Activated T-helper 1 cell treated with anti-CD3 and anti-CD28 coated beads, Interleukin-12 subunit alpha, Interleukin-12 subunit beta, Interleukin-2, Interleukin-4 antibody, amounts not matched to agents 30 ng/mL and 10 ng/mL and 1 ng/mL, durations not matched to agents 14 hours and 24 hours and 36 hours (primary cell): ENCODE measurements at places on chromosomes 16 and 17. TPM values are rescaled to one million over a fixed set of nuclear protein-coding genes. Genes with fewer than 3 reads are reported as not detected.

GRCh38 chr16:50252082-50252611 lies 14.2 kb upstream of the ADCY7 start:
- no peak for DNase-seq
- H3K27ac ChIP-seq: no peak overlapping the region
- H3K27me3 ChIP-seq: peaks cover 20% of the 10 kb centered on the region
- no peaks in the 10 kb centered on the region for H3K36me3 ChIP-seq
- H3K4me1 ChIP-seq: peaks cover 4% of the 10 kb centered on the region

The TBC1D3G gene
- not detected in 2 replicates for total RNA-seq

DNA sequence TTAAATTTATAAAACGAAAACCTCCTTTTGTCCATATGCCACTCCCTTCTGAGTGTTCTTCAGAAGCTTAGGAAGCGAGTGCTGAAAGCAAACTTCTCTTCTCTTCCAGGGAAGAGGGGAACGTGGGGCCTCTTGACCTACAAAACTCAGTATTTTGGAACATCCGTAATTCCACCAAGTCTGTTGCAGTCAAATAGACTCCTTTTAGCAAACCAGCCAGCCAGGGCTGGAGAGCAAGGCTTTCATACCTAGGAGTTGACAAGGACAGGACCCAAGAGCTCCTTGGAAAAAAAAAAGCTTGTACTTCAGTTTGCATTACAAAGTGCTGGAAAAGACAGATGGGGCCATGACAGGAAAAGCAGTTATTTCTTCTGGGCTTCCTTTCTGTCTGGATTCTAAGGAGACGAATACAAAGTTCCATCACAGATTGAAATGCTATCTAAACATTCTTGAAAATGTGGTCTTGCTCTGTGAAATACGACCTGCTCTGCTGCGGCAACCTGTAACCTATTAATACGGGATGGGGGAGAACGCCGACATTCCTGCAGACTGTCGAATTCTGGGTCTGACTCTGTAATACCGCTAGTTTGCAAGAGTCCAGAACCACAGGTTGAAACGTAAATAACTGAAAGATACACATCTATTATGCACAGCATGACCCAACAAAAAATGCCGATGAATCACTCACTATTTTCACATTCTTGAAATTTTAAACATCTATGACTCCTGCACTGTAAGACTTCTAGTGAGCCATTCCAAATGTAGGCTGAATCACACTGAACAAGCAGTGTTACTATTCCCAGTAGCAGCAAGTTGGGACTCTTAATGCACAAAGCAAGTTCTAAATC lies 20.6 kb downstream of the VPS53 start:
- H3K27me3 ChIP-seq: no peaks in the 10 kb centered on the region
- peaks cover 29% of the 10 kb centered on the region for H3K36me3 ChIP-seq
- no peak for DNase-seq
- H3K27ac ChIP-seq: peak overlapping the region; percentile 34

- no peak overlapping the region for H3K4me3 ChIP-seq
- DNase-seq: no peak
- no peak overlapping the region for H3K27ac ChIP-seq
- peaks cover 59% of the 10 kb centered on the region for H3K4me1 ChIP-seq
- peaks cover 2% of the 10 kb centered on the region for H3K36me3 ChIP-seq
These were observed 3.9 kb downstream of the GAN start for GRCh38 chr16:81318711-81319110.

- H3K4me1 ChIP-seq: no peaks in the 10 kb centered on the region
- H3K36me3 ChIP-seq: no peaks in the 10 kb centered on the region
- H3K4me3 ChIP-seq: no peak overlapping the region
- H3K27me3 ChIP-seq: peaks cover 9% of the 10 kb centered on the region
- no peak for DNase-seq
These were observed 1.1 kb downstream of the G6PC1 start for GRCh38 chr17:42901535-42902229.

DNA sequence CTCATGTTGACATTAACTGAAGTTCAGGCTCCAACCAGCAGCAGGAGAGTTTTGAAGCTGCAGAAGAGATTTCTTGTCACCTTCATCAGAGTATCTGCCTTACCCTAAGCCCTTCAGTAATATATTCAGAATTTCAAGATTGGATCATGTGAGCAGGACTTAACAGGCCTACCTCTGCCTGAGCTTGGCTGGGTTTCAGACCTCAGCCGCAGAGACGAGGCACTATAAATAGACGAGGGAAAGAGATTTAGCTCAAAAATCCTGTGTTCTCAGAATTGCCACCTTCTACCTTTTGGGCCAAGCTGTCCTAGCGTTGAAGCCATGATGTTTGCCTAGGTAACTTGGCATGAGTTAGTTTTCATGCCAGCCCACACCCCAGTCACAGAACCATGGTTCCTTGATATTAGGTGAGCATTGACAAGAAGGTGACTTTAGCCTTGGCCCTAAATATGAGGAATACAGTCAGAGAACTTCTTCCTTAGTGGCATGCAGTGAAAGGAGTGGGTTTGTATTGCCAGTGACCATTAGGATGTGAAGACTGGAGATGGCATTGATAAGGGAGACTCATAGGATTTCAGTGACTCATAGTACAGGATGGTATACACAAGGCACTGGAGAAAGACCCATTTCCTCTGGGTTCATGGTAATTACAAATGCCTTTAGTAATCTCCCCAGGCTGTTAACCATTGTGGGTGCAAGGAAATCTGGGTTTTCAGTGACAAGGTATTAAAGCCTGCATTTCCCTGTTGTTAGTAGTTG lies 224.3 kb downstream of the MSI2 start:
- no peaks in the 10 kb centered on the region for H3K27me3 ChIP-seq
- peaks cover 30% of the 10 kb centered on the region for H3K36me3 ChIP-seq
- no peak overlapping the region for H3K4me3 ChIP-seq
- DNase-seq: no peak
- H3K27ac ChIP-seq: peak overlapping the region; percentile 51

DNA sequence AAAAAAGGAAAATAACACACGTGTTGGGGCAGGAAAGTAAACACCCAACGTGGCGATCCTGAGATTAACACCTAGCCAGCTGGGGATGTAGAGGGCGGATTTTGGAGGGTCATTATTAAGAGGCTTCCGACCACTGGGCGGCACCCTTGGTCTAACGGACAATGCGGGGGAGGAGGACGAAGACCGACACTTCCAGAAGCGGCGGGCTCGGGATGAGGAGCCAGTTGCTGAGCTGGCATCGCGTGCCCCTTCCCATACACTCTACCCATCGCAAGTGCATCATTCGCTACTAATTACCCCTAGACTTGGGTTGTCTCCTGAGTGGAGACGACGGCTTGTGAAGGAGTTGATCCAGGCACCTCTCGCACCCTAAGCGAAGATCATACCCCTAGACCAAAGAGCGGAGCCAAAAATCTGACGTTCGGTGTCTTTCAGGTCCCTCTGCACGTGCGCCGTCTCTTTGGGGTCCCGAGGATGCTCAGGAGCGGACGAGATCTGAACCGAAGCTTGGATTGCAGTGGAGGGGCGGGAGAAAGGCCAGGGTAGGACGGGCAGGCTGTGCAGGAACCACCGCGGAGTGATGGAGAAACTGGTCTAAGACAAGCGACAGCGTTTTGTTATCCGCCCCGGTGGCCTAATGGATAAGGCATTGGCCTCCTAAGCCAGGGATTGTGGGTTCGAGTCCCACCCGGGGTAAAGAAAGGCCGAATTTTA lies 17.6 kb downstream of the ZNF213 start:
- H3K4me3 ChIP-seq: peak overlapping the region; percentile 82
- peaks cover 8% of the 10 kb centered on the region for H3K27me3 ChIP-seq
- H3K27ac ChIP-seq: peak overlapping the region; percentile 93
- H3K36me3 ChIP-seq: no peaks in the 10 kb centered on the region
- peak; percentile 77 for DNase-seq

DNA sequence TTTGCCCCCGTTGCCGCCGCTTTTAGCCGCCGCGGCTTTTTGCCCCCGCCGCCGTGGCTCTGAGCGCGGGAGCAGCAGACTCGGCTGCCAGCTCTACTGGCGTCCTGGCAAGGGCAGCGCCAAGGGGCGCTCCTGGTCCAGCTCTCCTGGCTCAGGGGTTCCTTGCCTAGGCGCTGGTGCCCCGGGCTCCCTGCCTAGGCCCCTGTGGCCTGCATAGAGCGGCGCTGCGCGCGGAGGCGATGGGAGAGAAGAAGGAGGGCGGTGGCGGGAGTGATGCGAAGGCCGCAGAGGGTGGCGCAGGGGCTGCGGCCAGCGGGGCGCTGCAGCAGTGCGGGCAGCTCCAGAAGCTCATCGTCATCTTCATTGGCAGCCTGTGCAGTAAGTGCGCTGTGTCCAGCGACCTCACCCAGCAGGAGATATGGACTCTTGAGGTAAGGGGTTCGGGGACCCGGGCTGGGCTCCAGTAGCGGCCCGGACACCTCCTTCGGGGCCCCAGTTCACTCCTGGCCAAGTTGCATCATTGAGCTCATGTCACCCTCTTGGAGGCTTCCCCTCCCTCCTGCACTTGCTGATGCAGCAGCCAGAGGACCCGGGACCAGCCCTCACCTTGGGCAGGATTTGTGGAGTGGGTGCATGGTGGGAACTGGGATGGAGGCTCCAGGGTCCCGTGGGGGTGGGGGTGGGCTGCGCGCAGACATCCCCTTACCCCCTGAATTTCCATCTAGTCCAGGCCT lies 1344.4 kb downstream of the TP53TG3F start:
- H3K27me3 ChIP-seq: no peaks in the 10 kb centered on the region
- no peak overlapping the region for H3K4me3 ChIP-seq
- H3K27ac ChIP-seq: no peak overlapping the region
- no peaks in the 10 kb centered on the region for H3K36me3 ChIP-seq

The KRTAP3-1 gene
- not detected in 2 replicates for total RNA-seq

DNA sequence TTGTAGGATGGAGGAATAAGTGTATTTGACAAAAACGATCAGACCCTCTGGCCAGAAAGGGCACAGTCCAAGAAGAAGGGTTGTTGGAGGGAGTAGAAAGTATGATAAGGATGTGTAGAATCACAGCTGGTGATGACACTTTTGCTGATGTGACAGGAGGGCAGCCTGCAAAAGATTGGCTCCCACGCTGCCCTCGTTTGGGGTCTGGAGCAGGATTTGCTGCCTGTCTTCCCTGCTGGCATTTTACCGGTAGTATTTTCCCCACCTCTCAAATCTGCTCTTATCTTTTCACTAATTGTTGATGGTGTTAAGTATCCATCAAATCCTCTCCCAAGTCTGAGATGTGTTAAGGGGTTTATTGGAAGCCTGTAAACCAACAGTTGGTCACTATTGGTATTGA lies 208.8 kb downstream of the CCDC182 start:
- H3K27ac ChIP-seq: no peak overlapping the region
- no peak for DNase-seq
- no peak overlapping the region for H3K4me3 ChIP-seq
- no peaks in the 10 kb centered on the region for H3K27me3 ChIP-seq
- H3K36me3 ChIP-seq: peaks cover 15% of the 10 kb centered on the region
- H3K4me1 ChIP-seq: peaks cover 51% of the 10 kb centered on the region

GRCh38 chr17:58096892-58097291 lies 13.7 kb downstream of the DYNLL2 start:
- H3K27me3 ChIP-seq: no peaks in the 10 kb centered on the region
- DNase-seq: no peak
- H3K4me1 ChIP-seq: peaks cover 17% of the 10 kb centered on the region
- H3K27ac ChIP-seq: no peak overlapping the region
- H3K4me3 ChIP-seq: no peak overlapping the region
- H3K36me3 ChIP-seq: peaks cover 26% of the 10 kb centered on the region

- peak; percentile 44 for DNase-seq
- H3K27ac ChIP-seq: no peak overlapping the region
- no peaks in the 10 kb centered on the region for H3K4me1 ChIP-seq
- H3K4me3 ChIP-seq: no peak overlapping the region
These were observed 1.0 kb upstream of the AIPL1 start for GRCh38 chr17:6435968-6436367.

GRCh38 chr16:58848662-58849002 lies 114.5 kb upstream of the GOT2 start:
- no peak overlapping the region for H3K27ac ChIP-seq
- no peaks in the 10 kb centered on the region for H3K36me3 ChIP-seq
- no peak for DNase-seq
- H3K27me3 ChIP-seq: peaks cover 3% of the 10 kb centered on the region

The CEMP1 gene
- total RNA-seq: 0.23 and 0.49 TPM in 2 replicates

GRCh38 chr16:1035066-1035415 lies 37.5 kb upstream of the SSTR5 start:
- no peaks in the 10 kb centered on the region for H3K4me1 ChIP-seq
- DNase-seq: no peak
- H3K27ac ChIP-seq: no peak overlapping the region
- no peak overlapping the region for H3K4me3 ChIP-seq

- no peak for DNase-seq
- H3K27me3 ChIP-seq: no peaks in the 10 kb centered on the region
- no peak overlapping the region for H3K4me3 ChIP-seq
- H3K27ac ChIP-seq: no peak overlapping the region
- H3K36me3 ChIP-seq: no peaks in the 10 kb centered on the region
- H3K4me1 ChIP-seq: no peaks in the 10 kb centered on the region
These were observed 35.4 kb upstream of the GAN start for GRCh38 chr16:81279392-81279791.

DNA sequence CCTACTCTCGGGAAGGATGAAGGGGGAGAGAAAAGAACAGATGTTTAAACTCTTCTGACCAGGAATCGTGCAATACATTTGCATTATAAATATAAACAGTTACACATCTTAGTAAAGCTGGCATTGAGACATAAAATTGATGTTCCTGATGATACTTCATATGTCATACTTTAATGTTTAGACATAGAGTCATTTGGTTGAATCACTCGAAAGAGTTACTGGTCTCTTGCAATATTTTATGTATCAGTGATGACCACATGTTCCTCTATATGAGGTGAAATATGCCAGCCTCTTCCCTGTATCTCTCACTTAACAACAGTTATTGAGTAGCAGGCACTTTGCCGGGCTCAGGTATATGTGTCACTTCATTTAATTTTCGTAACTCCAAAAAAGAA lies 49.7 kb upstream of the PMFBP1 start:
- no peaks in the 10 kb centered on the region for H3K36me3 ChIP-seq
- H3K27ac ChIP-seq: no peak overlapping the region
- no peaks in the 10 kb centered on the region for H3K4me1 ChIP-seq
- peaks cover 6% of the 10 kb centered on the region for H3K27me3 ChIP-seq
- H3K4me3 ChIP-seq: no peak overlapping the region

The ATP6V0C gene
- total RNA-seq: 117 and 119 TPM in 2 replicates

The TMEM235 gene
- not detected in 2 replicates for total RNA-seq

- no peaks in the 10 kb centered on the region for H3K36me3 ChIP-seq
- no peak overlapping the region for H3K27ac ChIP-seq
- H3K4me3 ChIP-seq: no peak overlapping the region
- DNase-seq: no peak
- H3K27me3 ChIP-seq: peaks cover 6% of the 10 kb centered on the region
These were observed 134.6 kb downstream of the SPECC1 start for GRCh38 chr17:20143740-20144139.

GRCh38 chr16:48542020-48542473 lies 67.9 kb downstream of the N4BP1 start:
- H3K4me3 ChIP-seq: no peak overlapping the region

GRCh38 chr16:87702325-87702811 lies 63.4 kb downstream of the KLHDC4 start:
- peak; percentile 30 for DNase-seq
- H3K4me3 ChIP-seq: peak overlapping the region; percentile 4
- no peaks in the 10 kb centered on the region for H3K27me3 ChIP-seq
- H3K4me1 ChIP-seq: peaks cover 34% of the 10 kb centered on the region
- peak overlapping the region; percentile 70 for H3K27ac ChIP-seq

- peaks cover 1% of the 10 kb centered on the region for H3K27me3 ChIP-seq
- no peak overlapping the region for H3K27ac ChIP-seq
- H3K4me1 ChIP-seq: no peaks in the 10 kb centered on the region
- DNase-seq: no peak
- H3K4me3 ChIP-seq: no peak overlapping the region
These were observed 14.7 kb downstream of the CA7 start for GRCh38 chr16:66858740-66859396.

The SLC22A31 gene
- total RNA-seq: 1.3 and 2.6 TPM in 2 replicates

The ABCA6 gene
- total RNA-seq: not detected in 2 replicates
